Posterior vena cava (tissue), 2 donors: ENCODE measurements at places on chromosomes 13 and 19.

DNA sequence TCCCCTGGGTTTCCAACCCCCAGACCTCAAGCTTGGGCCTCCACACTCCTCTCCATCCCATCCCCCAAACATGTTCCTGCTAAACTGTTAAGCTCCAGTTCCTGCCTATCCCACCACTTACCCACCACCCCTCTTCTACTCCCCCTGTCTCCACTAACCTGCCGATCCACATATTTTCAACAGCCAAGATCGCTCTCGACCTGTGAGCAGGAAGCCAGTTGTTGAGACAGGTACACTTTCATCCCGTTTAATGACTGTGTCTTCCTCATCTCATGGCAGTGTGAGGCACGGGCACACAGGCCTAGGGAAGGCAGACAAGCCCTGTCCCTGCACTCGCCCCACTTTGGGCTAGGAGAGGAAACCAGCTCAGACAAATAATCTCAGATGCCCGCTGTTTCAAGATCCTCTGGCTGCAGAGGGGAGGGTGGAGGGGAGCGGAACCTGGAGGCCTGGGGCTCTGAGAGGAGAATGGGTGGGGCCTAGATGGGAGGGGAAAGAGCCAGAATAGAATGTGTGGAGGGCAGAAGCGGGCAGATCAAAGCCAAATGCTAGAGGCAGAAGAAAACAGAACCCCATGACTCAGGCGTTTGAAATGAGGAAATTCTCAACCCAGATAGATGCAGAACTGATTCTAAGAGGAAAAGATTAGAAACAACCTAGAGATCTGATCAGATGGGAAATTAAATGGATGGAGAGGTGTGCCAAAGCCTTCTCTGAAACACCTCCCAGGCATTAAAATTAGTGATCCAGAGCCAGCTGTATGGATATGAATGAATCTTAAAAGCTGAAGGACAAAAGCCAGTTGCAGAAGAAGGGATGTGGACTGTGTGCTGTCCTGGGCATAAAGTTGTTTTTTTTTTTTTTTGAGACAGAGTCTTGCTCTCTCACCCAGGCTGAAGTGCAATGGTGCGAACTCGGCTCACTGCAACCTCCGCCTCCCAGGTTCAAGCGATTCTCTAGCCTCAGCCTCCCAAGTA, 16.9 kb upstream of the CYP2S1 start:
- no peak for DNase-seq

DNA sequence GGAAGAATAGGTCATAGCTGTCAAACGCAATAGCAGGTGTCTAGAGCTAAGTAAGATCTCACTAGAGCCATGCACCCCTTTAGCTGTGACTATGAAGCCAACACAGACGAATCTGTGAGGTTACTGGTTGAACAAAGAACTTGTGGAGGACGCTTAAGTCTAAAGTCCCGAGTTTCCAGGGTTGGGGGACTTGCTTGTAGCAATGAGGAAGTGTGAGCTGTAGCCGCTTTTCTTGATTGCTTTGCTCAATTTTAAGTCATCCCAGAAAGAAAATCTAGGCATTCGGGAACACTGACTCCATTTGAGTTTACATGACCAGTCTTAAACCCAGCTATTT, 1.6 kb downstream of the GPC5 start:
- DNase-seq: no peak

GRCh38 chr19:3056417-3057088, 5.7 kb downstream of the TLE5 start:
- no peak for DNase-seq

DNA sequence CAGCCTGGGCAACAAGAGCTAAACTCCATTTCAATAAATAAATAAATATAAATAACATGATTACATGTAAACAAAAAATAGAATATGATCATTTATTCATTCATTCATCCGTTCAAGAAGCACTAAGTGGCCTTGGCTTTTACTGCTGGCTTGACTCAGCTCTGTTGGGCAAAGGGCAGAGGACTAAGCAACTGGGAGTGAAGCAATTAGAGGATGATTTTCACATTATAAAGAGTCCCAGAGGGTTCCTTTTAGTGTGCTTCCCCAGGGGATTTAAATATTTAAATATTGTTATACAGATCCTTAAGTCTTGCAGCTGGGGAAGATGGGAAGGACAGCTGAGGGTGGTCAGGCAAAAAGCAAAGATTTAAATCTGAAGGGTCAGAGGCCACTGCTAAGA, 34.9 kb upstream of the FLT1 start:
- no peak for DNase-seq

DNA sequence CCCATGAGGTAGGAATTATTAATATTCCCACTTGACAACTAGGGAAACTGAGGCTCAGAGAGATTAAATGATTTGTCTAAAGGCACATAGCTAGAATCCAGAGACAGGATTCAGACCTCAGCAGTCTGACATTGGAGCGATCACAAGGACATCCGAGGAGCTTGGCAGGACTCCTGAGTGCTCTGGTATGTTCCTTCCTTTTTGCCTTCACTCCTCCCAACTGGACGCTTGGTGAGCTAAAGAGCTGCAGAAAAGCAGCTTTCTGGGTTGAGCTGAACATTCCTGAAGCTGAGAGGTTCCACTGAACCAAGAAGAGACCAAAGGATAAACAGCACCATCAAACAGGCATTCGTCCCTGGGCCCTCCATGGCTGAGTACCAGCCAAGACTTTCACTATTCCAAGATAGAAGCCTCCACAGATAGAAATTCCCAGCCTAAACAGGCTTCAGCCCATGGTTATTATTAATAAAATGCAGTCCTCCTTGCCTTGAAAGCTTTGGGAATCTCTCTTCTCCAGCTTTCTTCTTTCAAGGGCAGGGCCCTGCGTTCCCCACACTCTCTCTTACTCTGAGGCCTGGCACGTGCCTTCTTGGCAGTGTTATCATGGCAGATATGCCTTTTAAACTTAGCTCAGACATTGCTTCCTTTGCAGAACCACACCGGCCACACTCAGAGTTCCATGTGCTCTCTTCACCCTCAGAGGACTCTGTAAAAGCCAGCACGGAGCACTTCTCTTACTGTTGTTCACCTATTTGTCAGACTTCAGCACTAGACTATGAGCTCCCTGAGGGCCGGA, 97.1 kb downstream of the CYSLTR2 start:
- DNase-seq: no peak

- no peak for DNase-seq
Observed at GRCh38 chr19:13060233-13060963, 42.3 kb downstream of the LYL1 start.

DNA sequence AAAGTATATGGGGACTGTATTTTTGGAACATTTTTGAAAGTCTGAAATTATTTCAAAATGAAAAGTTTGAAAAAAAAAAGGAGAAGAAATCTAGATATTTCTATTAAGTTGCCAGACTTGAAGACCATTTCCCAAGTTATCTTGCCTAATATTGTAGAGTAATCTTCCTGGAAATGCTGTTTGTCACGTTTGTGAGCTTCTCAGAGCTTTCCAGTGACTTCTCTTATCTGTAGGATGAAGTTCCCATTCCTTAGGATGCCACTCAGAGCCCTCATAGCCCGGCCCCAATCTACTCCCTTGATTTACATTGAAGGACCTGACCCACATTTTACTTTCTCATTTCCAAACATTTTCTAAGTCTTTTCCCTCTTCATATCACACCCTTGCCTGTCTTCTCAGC, 23.6 kb downstream of the CEACAM8 start:
- DNase-seq: no peak

- no peak for DNase-seq
Observed at GRCh38 chr19:46250076-46250735, 20.7 kb downstream of the IGFL1 start.

GRCh38 chr19:33640773-33641172, 19.0 kb downstream of the CHST8 start:
- DNase-seq: peak; percentile 67

GRCh38 chr19:19514215-19514657, 1.1 kb downstream of the TSSK6 start:
- DNase-seq: peak; percentile 93

GRCh38 chr13:28819046-28819730, 951 bp upstream of the MTUS2 start:
- DNase-seq: no peak

DNA sequence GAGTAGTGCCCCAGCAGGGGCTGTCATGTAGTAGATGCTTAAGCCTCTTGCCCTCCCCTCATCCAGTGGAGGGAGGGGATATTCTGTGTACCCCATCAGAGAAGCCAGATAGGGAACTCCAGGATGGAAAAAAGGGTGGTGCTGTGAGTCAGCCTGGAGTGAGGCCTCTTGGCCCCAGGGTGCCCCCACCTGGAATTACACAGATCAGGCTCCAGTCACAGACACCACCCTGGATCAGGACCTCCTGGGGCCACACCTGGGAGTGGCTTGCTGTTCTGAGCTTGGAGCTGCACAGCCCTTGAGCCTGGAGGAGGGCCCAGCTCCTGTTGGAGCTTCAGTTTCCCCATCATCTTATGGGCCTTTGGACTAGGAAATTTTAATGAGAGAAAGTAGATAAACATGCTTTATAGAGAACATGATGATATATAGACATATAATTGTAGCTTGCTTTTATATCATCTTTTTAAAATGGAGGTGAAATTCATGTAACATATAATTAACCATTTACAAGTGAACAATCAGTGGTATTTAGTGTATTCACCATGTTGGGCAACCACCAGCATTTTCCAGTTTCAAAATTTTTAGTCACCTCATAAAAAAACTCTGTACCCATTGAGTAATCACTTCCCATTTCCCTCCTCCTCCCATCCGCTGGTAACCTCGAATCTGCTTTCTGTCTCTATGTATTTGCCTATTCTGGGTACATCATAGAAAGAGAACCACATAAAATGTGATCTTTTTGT, 24.6 kb downstream of the CYP4F22 start:
- DNase-seq: no peak

GRCh38 chr13:101552786-101553185, 100.3 kb downstream of the ITGBL1 start:
- no peak for DNase-seq

GRCh38 chr19:33288666-33289065, 13.7 kb downstream of the CEBPA start:
- DNase-seq: no peak

DNA sequence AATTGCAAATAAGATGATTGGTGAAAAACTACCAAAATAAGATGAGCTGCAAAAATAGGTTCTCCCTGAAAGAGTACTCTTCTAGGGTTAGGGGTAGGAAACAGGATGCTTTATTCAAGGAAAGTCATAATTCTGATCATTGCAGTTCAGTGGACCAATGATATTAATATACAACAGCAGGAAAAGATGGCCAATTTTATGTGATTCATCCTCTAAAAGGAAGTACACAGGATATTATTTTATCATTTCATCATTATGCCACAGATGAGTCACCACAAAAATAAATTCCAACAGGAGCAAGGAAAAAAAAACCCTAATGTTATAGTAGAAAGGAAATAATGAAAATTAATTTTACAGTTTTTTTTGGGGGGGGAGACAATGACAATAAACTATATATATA, 205.0 kb downstream of the NALCN start:
- no peak for DNase-seq
